ENCODE measurements at places on chromosomes 2 and 18.

DNA sequence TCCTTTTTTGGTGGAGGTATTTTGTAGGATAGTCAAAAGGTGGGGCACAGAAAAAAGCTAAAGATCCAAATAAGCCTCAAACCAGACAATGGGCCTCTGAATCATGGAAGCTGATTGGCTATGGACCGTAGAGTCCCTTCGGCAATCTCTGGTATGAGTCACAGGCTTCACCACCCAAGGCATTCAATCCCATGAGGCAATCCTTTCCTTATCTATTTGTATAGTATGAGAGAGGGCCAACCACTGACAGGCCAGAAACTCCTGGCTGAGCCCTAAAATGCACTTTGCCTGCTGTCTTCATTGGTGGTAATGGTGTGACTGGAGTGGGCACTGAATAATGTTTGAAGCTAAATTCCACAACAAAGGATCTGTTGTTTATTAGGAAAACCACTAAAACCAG lies 38.7 kb upstream of the MEX3C start:
- no peak for DNase-seq

GRCh38 chr18:24094561-24094960 lies 44.3 kb upstream of the CABYR start:
- DNase-seq, result no peak

DNA sequence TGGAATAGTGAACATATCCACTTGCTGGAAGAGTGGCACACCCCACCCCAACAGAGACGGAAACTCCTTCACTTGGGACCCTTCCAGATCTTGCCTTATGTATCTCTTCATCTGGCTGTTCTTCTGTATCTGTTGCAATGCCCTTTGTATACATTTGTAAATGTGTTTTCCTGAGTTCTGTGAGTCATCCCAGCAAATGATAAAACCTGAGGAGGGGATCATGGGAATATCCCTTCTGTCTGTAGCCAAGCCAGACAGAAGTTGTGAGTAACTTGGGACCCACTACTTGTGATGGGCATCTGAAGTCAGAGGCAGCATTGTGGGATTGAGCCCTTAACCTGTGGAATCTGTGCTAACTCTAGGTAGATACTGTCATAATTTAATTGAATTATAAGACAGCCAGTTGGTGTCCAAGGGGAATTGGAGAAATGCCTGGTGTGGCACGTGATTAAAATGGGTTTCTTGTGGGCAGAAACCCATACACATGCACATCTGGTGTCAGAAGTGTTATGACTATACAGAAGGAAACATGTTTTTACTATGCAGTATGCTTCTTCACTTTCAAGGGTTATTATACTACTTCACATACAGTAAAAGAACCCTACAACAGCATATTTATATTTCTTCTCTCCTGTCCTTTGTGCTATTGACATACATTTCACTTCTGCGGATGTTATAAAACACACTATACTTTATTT lies 32.3 kb upstream of the TMEM247 start:
- DNase-seq, result no peak

DNA sequence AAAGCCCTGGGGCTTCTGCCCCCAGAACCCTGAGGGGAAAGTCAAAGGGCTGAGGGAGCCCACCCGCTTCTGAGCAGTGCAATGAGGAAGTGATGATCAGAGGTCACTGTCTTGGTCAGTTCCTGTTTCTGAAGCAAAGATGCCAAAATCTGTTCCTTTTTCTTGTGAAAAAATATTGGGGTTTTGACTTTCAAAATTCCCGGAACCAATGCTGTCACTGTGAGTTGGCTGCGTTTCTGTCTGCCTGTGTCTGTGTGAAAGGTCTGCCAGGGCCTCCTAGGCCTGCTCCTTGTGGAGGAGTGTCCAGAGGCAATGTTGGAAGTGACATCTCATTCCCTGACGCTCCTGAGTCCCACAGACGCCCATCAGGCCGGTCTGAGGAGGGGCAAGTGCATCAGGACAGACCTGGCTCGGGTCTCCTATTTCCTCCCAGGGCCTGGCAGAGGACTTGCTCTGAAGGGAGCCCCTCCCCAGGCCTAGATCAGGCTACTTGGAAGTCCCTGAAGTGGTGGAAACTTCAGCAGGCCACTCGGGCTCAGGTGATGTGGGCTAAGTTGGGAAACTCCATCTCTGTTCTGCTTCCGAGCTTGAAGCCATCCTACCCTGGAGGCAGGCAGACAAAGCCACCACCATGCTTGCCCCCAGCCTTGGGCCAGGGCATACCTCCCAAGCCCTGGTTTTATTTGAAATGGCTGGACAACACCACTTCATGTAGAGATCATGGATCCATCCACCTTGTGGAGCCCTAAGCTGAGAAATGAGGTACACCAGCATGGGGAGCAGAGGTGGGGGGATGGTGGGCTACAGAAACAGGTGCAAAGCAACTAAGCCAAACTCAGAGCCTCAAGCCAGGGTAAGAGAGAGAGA lies 51.0 kb downstream of the PKDCC start:
- DNase-seq, result no peak

GRCh38 chr2:149221898-149222297 lies 108.5 kb upstream of the LYPD6 start:
- DNase-seq, result no peak

GRCh38 chr2:226802573-226802972 lies 3.0 kb upstream of the IRS1 start:
- DNase-seq, result no peak

Data from activated naive CD8-positive, alpha-beta T cell treated with anti-CD3 and anti-CD28 coated beads, Interleukin-2, amount 10 ng/mL, durations not matched to agents 7 days and 5 days (primary cell).